ENCODE measurements at places on chromosomes 1 and 21.

DNA sequence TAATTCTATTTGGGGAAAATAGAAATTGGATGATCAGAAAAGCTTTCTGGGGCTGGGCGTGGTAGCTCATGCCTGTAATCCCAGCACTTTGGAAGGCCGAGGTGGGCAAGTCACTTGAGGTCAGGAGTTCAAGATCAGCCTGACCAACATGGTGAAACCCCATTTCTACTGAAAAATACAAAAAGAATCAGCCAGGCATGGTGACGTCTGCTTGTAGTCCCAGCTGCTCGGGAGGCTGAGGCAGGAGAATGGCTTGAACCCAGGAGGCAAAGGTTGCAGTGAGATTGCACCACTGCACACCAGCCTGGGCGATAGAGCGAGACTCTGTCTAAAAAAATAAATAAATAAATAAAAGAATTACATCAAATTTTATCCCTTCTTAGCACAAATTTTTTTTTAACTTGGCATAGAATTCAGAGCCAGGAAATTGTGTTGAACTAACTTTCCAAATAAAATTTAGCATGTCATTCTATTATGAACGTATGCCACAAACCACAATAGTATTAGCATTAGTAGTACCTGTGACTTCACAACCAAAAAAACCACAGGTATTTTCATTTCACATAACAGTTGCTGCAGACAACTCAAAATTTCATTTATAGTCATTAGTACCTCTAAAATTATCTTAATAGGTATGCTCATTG lies 4.5 kb upstream of the ANKRD13C start:
- DNase-seq = no peak

GRCh38 chr1:204043680-204044079 lies 29.2 kb upstream of the SOX13 start:
- no peak for DNase-seq

GRCh38 chr1:180155182-180155682 lies 563 bp downstream of the QSOX1 start:
- DNase-seq = peak; percentile 15

DNA sequence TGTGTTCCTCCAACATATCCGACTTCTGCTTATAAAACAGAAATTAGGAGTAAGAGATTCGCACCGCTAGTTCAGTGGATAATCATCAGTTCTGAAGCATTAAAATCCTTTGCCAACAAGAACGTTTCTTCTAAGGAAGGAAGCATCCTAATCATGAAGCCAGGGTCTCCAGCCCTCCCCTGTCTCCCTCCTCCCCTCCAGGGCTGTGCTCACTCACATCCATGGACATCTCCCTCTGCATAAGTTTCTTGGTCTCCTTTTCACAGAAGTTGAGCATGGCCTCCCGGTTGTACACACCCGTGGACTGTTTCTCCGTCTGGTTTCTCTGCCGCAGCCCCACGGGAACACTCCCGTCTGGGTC lies 505 bp downstream of the LMOD1 start:
- no peak for DNase-seq

DNA sequence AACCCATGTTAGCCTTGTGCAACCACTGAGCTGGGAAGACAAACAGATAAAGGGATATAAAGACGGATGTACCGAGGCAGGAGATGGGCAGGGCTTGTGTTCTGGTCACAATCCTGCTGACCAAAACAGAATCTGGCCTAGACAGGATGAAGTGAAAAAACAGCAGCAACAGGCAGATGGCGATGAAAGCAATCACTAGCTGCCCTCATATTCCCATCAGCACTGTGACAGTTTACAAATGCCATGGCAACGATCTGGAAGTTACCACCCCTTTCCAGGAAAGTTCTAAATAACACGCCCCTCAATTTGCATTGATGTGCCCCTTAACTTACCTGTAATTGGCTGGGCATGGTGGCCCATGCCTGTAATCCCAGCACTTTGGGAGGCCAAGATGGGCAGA lies 40.6 kb upstream of the CD46 start:
- DNase-seq = no peak

GRCh38 chr1:39196244-39197215 lies 8.0 kb upstream of the MACF1 start:
- DNase-seq = peak; percentile 72

DNA sequence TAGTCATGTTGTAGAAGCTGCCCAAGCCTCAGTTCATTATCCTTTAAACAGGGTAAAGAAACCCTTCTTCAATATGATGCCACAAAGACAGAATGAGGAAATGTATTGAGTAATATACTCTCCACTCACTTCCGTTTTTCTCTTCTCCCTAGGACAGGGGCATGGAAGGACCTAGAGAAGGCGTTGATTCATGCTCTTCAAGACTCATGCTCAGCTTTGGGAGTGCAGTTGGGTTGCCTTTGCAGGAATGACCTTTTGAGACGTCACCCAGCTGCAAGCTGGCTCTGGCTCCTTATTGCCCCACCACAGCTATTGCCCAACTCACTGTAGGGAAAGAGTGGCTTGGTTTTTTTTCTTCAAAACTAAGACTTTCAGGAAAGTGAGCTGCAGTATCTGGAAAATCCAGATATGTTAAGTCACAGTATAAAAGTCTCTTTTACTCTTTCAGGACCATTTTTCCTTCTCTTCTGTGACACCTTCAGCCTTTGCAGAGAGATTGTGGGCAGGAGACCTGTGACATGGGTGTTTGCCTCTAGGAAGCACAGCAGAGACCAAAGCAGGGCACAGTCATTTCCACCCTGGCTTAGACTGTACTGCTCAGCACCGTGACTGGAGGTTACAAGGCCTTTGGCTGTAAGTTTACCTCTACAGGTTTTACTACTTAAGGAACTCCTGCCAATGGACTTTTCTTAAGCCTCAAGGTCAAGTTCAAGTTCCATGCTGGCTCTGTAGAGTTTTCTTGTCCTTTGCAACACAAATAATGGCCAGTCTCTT lies 39.5 kb downstream of the XCL2 start:
- DNase-seq = no peak

GRCh38 chr1:1782399-1783221 lies 4.3 kb upstream of the NADK start:
- DNase-seq = no peak

DNA sequence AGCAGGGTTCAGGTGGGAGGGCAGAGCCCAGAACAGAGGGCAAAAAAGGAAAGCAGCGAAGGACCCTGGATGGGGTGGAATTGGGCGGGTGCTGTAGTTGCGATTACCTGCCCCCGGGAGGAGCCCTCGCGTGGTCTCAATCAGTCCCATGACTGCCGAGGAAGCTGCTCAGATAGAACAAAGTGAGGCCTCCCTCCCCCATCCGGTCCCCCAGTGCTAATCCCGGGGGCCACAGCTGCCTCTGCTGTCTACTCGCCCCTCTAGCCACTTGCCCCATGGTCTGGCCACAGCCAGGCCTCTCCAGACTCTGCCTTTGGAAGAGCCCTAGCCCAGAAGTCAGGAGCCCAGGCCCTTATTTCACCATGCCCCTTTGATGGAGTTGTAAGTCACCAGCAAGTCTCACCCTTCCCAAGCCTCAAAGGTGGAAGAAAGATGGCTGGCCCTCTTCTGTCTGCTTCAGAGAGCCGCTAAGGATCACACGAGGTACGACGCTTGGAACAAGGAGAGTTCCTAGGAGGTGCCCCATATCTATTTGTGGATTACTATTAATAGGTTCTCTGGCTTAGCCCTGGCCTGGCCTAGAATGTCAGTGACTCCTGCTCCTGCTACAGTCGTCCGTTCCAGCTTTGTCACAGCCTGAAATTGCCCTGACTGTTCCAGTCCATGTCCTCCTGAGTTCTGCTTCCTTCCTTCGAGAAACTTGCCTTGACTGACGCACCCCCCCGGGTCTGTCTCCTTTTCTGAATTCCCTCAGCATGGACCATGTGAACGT lies 16.4 kb downstream of the ECHDC2 start:
- DNase-seq = peak; percentile 21

DNA sequence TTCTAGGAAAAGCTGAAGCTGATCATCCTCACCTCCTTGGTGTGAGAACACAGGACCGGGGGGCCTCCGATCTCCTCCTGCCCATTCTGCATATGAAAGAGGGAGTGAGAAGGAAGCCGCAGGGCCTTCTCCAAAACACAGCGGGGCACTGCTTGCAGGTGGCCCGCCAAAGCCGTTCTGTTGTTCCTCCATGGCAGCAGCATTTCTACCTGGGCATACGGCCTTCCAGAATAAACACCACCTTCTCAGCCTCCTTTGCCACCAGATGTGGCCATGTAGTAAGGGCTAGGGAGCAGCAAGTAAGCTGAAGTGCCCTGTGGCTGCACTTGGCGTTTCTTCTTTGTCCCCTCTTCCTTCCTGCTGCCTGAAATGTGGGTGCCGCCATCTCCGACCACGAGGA lies 214.9 kb downstream of the TOMM20 start:
- no peak for DNase-seq

GRCh38 chr1:233843525-233844204 lies 60.8 kb upstream of the SLC35F3 start:
- no peak for DNase-seq

DNA sequence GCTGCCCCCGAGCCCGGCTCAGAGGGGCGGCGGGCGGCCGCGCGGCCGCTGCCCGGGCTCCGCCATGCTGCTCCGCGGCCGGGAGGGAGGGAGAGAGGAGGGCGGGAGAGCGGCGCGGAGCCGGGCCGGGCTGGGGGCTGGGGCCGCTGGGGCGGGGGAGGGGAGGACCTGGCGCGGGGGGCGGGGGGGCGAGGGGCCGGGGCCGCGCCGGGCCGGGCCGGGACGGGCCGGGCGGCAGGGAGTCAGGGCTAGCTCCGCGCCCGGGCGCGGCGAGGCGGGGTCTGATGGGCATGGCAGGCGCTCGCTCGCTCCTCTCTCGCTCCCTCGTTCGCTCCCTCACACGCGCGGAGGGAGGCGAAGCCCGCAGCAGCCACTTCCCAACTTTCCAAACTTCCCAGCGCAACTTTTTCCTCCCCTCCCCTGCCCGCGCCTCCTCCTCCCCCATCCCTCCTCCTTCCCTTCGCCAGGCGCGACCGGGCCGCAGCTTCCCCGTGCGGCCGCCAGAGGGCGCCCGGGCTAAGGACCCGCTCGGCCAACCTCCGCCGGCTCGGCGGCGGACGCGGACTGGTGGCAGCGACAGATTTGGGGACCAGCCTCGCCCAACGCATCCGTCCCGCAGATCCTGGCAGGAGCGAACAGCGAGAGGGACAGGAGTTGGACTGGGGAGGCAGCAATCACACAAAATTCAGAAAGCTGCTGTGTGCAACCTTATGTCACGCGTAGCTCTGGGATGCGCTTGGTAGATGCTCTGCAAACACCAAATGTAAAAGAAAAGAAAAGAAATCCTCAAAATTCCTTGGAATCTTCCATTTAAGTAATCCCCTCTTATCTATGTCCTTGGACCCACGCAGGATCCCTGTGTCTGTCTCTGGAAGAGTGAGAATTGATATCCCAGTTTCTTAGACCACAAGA lies at the start of gene TRABD2B:
TRABD2B (minus strand) TSS at position 97 of the 912 bp plus-strand sequence.
- peak; percentile 50 for DNase-seq

DNA sequence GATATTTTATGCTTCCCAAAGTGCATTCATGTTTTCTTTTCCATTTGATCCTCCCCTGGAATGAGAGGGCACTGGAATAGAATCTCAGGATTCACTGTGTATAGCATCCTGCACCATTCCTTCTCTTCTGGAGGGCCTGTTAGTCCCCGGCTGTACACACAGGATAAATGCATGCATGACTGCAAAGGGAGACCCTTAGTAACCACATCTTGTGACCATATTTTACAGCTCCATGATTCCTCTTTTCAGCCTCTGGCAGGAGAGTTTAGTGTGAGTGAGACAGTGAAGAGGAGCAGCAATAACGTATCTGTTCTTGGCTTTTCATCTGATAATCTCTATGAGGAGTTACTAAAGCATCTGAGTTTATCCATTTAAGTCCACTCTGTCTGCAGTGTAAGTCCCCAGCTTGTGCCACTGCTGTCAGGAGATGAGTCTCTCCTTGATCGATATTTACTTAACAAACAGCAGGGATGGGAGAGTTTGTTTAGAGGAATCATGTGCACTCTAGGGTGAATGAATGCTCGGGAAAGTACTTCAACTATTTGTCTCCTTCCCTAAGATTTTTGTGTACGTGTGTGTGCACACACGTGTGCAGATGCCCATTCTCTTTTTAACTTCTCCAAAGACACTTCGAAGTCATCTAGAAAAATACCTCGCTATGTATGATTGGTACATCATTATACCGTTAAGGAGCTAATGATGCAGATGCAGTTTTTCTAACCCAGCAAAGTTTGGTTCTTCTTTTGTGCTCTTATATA lies 41.1 kb downstream of the PROX1 start:
- DNase-seq = no peak

GRCh38 chr21:38619992-38620479 lies 121.8 kb upstream of the ERG start:
- DNase-seq = no peak

DNA sequence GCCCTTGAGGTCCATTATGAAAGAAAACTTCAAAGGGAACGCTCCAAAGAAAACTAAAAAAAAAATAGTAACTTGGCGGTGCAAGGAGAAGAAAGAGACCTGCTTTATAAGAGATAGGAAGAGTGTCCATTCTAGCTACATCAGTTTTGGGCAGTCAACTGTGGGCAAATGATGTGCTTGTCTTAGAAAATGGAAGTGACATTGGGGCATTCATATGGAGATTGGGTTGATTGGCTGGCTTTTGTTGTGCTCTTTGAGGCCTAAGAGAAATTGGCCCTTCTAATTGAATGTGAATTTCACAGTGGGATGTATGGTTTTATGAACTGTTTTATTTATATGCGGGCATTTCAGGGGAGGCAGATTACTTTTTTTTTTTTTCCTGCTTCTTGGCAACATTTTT lies 13.2 kb downstream of the PPP1R12B start:
- no peak for DNase-seq

- no peak for DNase-seq
These were observed 864.0 kb downstream of the PLA2G4A start for GRCh38 chr1:187692799-187693198.

DNA sequence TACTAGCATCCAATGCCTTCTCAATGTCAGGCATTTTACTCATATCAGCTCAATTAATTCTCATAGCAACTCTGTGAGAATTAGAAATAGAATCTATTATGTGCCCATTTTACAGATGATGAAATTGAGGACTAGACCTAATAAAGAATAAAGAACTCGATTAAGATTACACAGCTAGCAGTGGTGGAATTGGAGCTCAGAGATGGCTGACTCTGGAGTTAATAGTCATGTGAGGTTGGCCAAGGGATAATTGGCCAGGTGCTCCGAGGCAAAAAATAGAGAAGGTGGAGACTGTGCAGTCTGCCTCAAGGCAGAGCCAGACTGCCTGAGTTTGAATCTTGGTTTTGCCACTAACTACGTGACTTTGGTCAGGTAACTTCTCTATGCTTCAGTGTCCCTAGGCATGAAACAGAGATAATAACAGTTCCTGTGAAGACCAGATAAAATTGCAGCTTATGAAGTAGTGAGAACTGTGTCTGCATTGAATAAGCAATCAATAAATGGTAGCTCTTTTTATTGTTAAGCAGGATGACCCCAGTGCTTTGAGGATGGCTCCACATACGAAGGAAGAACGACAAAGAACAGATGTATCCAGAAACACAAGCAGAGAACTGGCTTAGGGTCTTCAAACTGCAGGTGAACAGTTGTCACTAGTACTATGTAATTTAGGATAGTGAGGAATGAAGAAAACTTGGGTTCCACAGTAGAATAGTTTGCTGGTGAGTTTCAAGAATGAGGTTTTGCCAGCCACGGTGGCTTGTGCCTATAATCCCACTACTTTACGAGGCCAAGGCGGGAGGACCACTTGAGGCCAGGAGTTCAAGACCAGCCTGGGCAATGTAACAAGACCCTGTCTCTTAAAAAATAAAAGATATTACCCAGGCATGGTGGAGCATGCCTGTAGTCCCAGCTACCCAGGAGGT lies 6.9 kb upstream of the CCSAP start:
- DNase-seq = no peak

GRCh38 chr1:244180256-244180655 lies 129.2 kb downstream of the ZBTB18 start:
- no peak for DNase-seq
